ENCODE measurements at places on chromosomes 2 and 18.

GRCh38 chr2:124988794-124989193 lies 963.7 kb downstream of the CNTNAP5 start:
- no peak for DNase-seq

- DNase-seq: no peak
These were observed 298.4 kb upstream of the HS6ST1 start for GRCh38 chr2:128617029-128617590.

GRCh38 chr2:19667536-19667949 lies 234.2 kb downstream of the TTC32 start:
- no peak for DNase-seq

- DNase-seq: no peak
These were observed 295.0 kb upstream of the SPRED2 start for GRCh38 chr2:65727381-65727780.

DNA sequence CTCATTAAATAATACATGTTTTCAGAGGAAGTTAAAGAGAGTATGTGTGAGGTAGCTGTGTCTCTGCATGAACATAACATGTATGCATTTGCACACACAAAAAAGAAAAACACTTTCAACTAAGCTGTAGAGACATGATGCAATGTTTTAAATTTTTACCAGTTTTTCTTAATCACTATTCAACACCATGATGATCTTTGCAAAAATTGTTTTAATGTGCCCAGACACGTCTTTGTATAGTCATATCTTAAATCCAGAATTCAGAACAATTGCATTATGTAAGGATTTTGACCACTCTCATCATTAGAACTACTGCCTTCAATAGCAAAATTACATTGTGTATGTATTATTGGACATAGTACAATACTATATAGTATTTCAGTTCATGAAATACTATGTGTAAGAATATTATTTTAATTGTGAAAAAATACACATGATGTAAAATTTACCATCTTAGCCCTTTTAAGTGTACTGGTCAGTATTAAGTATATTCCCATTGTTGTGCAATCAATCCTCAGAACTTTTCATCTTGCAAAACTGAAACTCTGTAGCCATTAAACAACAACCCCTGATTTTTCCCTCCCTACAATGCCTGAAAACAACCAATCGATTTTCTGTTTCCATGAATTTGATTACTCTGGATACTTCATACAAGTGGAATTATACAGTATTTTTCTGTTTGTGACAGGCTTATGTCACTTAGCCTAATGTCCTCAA lies 104.5 kb upstream of the ACVR2A start:
- DNase-seq: no peak

DNA sequence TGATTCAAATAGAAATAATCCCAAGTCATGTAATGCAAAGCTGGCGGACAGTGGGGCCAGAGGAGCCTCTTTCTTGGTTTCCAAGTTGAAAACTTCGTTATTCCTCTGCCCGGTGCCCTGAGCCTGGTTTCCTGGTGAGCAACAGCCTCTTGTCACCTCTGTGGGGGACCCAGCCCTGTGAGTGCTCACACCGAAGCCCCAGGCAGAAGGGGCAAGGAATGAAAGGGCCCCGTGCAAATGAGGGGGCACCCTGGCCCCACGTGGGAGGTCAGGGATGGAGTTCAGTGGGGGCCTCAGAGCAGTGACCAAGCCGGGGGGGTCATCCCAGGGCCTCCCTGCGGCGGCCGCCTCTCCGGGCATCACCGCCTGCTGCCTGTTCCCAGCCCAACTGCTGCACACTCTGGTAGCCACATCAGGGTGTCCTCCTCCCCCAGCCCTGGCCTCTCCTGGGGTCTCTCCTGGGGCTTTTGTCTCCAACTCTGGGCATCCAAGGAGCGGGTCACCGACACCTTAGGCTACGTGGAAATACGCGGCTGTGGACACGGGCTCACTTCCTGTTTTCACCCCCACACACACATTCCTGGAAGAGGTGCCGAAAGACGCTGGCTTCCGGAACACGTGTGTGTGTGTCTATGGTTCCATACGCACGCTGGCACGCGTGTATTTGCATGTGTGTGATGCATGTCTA lies 64.5 kb downstream of the TWIST2 start:
- no peak for DNase-seq

DNA sequence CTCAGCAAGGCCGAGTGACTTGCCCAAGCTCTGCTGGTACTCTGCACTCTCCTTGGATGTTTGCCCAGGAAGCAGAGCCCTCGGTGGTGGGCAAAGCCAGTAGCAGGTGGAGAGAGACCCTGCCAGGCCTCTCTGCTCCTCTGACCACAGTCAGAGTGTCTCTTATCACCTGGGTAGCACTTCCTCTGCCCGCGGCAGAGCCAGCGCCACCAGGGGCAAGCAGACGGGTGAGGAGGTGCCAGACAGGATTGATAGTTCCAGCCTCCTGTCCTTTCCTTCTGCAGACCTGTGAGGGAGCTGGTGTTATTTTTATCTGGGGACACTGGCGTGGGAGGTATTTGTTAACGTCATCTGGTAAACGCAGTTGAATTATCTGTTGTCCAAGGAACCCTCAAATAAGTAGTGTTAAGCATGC lies 152.9 kb downstream of the SMAD7 start:
- no peak for DNase-seq

DNA sequence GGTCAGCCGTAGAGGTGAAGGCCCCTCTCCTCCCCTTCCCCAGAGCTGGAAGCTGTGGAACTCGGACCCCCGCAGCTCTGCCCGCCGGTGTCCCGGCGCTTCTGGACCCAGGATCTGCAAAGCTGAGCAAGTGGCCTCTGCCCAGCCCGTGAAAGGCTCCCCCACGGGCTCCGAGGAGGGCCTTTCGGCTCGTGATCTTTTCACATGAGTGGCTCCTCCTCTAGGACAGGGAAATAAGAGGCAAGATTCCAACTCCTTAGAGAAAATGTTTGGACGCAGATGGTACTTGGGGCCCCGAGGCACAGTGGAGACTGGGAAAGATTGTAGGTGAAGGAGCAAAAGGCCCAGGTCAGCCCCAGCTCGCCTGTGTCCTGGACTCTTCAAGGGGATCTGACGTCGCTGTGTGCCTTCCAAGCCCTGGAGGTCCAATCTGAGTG lies 48.2 kb upstream of the SP3 start:
- no peak for DNase-seq

DNA sequence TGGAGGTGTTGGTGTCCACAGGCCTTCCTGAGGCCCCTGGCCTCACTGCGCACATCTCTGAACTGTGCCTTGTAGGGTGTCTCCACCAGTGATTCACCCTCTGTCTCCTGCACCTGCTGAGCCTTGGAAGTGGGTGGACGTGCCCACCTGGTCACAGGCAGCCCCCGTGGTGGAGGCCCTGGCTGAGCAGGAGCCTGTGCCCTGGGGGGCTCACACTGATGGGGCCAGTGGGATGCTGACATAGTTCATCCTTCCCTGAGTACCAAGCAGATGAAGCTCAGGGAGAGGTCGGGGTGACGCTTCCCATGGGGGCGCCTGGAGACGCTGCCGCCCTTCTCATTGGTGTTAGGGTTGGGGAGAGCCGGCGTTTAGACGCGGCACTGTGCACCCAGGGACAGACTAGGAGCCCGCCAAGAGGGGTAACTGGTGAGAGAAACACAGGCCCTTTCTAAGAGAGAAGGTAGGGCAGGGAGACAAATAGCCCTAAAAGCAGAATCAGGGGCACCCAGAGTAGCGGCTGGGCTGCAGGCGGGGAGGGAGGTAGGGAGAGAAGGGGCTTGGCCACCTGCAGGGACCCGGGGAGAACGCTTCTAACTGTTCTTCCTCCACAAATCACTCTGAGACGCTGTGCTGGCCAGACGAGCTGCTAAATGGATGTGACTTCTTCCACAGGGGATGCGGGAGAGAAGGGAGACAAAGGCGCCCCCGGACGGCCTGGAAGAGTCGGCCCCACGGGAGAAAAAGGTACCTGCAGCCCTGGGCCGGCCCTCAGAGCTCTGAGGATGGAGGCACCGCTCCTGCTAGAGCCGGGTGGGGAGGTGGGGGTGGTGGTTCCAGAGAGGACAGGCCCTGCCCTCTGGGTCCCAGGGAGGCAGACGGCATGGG lies 18.0 kb downstream of the COLEC11 start:
- DNase-seq: no peak

GRCh38 chr2:154600927-154601494 lies 97.5 kb upstream of the KCNJ3 start:
- no peak for DNase-seq

DNA sequence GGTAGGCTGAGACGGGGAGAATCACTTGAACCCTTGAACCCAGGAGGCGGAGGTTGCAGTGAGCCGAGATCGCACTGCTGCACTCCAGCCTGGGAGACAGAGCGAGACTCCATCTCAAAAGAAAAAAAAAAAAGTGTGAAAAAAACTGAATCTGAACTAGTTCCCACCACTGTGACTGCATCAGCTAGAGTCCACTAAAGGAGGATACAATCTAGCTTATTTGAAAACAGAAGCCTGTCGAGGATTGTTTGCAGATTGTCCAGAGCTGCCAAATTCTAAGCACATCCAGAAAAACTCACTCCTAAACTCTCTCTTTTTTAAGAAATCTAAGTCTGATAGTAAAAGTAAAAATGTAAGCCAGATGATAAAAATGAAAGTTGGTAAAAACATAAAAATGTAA lies 10.6 kb downstream of the GFPT1 start:
- no peak for DNase-seq

- peak; percentile 56 for DNase-seq
These were observed 680 bp downstream of the DTNB start for GRCh38 chr2:25672494-25673299.

DNA sequence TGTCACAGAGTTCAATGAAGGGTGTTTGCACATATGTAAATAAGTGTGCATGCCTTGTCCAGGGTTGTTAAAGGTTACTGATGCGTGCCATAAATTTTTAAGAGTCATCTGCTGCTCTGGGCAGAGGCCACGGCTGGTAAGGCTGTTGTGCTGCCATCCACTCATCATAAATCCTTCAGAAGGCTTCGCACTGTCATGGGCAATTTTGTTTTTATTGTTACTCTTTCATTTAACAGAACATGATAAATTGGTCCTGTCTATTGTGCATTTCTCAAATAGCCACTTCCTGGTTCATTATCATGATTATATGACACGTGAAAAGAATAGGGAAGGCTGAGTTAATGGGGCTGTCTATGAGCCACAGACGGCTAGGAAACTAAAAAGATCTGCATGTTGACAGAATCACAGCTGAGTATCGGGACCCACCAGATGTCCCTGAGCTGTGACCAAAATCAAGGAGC lies 634.3 kb upstream of the SOX11 start:
- no peak for DNase-seq

DNA sequence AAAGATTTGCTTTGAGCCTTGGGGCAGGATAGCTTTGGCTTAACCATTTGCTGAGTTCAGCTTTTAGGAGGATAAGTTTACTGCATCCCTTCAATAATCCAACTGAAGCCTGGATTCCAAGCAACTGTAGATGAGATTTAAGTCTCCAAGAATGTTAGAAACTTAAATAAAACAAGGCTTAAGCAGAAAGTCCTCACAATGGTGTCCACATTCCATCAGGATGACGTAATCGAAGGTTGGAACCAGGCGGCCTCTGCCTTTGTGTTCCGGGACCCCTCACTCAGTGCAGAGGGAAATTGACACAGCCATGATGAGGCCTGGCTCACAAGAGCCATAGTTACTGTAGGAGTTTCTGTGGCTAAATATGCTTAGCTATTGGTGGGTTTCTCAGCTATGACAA lies 260.4 kb downstream of the LPIN1 start:
- no peak for DNase-seq

DNA sequence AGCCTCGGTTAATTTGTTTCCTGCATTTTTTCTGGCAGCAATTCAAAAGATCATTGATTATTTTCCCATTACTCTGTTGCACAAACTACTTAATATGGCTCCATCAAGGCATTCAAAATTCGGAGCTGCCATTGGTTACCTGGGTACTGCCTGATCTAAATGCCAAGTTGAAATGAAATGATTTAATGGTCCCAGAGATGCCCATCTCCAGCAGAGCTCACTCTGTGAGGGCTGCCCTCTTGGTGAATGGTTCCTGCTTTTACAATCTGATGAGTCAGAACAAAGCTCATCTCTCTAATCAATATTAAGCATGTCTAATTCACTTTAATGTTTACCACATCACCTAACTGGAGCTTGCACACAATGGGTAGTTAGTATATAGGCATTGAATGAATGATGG lies 126.1 kb downstream of the CTNNA2 start:
- no peak for DNase-seq

DNA sequence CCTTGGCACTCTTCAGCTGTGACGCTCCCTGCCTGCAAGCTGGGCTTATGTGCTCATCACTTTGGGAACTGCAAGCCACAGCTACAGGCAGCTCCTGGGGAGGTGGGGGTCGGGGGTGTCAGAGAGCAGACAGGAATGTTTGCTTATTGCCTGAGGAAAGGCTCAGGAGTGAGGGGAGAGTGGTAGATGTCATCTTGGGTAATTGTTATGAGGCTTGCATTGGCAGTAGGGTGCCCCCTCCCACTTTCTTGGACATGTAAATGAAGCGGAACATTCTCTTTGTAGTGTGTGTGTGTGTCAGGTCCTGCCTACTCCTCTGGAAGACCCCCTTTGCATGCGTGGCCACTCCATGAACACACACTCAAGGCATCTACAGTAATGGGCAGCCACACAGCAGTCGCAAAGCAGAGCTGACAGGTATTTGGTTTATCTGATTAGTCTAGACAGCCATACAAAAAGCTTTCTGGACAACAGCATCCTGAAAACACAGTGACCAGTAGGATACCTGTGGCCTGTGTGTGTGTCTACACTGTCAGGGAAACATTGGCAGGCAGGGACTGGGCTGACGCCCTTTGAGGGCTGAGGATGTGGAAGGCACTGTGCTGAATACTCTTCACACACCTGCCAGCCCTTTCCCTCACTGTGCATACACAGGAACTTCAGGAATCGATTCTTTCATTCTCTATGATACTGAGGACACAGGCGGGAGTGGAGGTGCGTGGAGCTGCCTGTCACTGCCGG lies 17.1 kb upstream of the MC2R start:
- no peak for DNase-seq

- no peak for DNase-seq
These were observed 287.5 kb upstream of the VRK2 start for GRCh38 chr2:57759131-57759530.

- DNase-seq: no peak
These were observed 35.6 kb downstream of the BMP10 start for GRCh38 chr2:68835621-68836020.

DNA sequence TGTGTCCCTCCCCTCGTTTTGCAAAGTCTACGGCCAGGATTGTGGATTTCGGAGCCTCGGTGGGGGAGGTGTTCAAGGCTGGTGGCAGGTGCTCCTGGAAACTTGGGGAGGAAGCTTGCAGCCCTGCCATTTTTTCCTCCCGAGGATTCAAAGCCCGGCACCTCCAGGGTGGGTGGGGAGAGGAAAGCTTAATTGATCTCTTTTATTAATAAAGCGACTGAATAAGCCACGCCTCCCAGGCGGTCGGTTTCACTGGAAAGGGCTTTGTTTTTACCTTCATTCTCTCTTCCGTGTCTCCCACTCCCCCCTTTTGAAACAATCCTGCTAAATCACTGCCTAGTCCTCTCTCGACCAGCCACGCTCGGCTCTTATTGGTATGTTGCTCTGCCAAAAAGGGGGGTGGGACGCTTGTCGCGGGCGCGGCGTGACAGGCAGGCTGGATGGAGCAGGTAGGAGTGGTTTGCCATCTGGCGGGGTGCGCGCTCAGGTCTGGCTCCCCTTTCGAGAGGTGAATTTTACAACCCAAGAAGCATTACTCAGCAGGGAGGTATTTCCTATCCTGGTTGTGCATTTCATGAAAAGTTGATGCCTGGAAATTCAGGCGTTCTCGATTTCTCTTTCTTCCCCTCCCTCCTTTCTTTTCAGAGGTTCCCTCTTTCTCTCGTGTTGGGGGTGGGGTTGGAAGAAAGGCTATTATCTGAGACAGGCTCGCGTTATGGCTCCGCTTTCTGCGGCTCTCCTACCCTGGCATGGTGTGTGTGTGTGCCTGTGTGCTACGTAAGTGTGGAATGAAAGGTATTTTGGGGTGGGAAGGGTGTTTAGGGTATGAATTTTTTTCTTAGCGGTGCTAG lies 1.4 kb downstream of the NEDD4L start:
- DNase-seq: peak; percentile 52

Data from SK-N-DZ (cell line).